Putamen (tissue), 1 donor: ENCODE measurements at places on chromosomes 12 and 14.

- peak; percentile 8 for DNase-seq
Observed at GRCh38 chr14:94601884-94602391, 10.3 kb upstream of the SERPINA3 start.

GRCh38 chr12:17334784-17335183 is 728.8 kb upstream of the LMO3 start:
- no peak for DNase-seq

- DNase-seq, result peak; percentile 85
Observed at GRCh38 chr12:50690925-50691324, 73.0 kb upstream of the ATF1 start.

DNA sequence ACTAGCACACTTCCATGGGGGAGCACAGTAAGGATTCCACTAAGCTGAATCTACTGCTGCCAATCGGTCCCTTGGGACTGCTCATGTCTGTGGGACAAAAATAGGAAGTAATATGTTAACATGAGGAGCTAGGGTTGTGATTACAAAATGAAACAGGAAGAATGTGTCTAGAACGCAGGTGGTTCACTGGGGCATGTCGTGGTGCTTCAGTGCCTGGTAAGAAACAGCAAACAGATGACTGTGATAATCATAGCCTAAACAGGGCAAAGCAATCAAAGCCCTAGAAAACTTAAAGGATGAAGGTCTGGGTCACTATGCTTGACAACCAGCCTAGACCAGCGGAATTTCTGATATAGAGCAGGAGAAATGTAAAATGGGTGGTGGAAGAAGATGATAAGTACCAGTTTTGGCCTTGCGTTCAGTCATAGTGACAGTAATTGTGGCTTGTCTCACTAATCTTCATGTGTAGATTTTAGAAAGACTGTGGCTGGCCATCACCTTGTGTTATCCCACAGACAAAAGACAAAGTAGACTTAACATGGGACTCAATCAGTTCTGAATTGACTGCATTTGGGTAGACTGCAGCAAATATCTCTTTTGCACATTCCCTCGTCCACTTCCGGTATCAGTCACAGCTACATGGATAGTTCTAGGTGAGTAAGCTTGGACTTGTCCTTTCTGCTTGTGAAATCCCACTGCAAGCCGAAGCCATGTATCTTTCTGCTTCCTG is 51.4 kb downstream of the WASHC3 start:
- no peak for DNase-seq

- DNase-seq, result no peak
Observed at GRCh38 chr14:93456356-93456755, 25.6 kb downstream of the UNC79 start.

GRCh38 chr14:58797010-58797429 is 159.3 kb downstream of the DACT1 start:
- DNase-seq, result no peak

DNA sequence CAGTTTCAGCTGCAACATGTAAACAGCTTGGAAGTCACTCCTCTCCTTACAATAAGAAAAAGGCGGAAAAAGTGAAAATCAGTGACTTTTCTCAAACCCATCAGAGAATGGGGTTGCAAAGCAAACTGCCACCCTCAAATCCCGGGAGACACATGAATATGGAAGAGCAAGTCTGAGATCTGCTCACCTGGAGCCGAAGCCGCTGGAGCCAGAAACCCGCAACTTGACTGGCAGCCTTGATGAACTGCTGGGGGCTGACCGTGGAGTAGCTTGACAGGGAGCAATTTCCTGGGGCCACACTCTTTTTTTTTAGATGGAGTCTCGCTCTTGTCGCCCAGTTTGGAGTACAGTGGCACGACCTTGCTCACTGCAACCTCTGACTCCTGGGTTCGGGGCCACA is 208.2 kb downstream of the KIF26A start:
- DNase-seq, result no peak

DNA sequence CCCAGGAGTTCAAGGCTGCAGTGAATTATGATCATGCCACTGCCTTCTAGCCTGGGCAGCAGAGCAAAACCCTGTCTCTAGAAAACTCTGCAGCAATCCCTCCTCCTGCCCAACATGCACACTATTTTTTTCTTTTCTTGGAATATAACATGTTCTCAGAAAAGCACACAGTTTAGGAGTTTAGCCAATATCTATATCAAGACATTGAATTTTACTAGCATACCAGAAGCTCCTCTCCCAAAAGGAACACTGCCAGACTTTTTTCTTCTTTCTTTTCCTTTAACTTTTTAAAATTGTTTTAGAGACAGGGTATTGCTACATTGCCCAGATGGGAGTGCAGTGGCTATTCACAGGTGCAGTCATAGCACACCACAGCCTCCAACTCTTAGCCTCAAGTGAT is 107.1 kb upstream of the AEBP2 start:
- DNase-seq, result no peak

GRCh38 chr14:101707068-101707842 is 54.3 kb upstream of the PPP2R5C start:
- DNase-seq, result peak; percentile 65

DNA sequence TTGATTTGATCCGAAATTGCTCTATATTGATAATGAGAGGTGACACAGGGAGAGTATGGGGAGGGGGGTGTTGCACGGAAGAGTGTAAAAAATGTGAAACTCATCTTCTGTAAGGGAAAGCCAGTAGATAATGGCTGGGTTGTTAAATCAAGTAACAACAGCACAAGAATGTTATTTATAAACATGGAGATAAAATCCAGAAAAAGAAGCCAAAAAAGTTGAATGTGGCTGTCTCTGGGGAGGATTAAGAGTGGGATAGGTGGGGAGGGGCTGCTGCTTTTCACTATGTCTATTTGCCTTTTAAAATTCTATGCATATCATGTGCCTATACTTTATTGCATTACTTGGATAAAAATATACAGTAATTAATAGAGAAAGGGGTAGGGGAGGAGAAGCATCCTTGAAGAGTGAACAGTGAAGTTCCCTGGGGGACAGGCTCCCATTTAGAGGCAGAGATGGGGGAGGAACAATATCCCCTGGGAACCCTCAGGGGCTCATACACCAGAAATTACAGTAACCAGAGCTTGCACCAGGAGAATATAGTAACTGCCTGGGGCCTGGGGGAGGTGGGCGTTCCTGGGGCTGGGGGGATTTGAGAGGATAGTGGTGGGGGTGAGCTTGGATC is 39.2 kb upstream of the ANKRD9 start:
- DNase-seq, result no peak

GRCh38 chr12:29752121-29752520 is 31.6 kb downstream of the TMTC1 start:
- no peak for DNase-seq

DNA sequence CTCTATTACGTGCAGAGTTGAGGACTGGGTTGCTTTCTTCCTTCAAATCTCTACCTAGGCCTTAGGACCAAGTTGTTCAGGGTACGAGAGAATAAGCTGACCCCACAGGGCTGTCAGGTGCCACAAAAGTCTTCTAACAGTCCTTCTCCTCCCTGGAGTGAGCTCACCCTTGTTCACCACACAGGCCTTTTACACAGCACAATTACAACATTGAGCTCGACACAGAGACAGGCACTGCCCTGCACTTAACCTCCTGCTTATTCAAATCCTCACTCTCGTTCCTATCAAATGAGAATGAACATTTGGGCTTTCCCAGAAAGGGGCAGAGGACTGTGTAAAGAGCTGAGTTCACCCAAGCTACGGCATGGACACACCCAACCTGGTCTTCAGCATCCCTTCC is 2.4 kb downstream of the GALNT6 start:
- peak; percentile 58 for DNase-seq

GRCh38 chr12:101969-102878 is 35.7 kb downstream of the IQSEC3 start:
- DNase-seq, result no peak

DNA sequence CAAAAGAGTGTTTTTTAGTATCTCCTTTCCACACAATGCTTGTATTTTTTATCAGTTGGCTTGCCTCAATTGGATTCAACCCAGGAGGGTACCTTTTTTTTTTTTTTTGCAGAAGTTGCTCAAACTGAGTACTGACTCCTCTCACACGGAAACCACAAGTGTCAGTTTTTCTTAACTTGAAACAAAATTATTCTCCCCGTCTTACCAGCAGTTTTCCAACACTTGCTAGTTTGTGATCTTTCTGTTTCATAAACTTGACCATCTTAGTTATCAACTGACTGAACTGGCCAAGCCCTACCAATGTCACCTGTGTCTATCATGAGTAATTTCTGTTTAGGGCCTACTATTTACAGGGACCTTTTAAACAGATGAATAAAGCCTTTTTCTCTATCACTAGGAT is 34.1 kb upstream of the ITPR2 start:
- no peak for DNase-seq

GRCh38 chr12:124171231-124171979 is 123.5 kb upstream of the RFLNA start:
- DNase-seq, result no peak

DNA sequence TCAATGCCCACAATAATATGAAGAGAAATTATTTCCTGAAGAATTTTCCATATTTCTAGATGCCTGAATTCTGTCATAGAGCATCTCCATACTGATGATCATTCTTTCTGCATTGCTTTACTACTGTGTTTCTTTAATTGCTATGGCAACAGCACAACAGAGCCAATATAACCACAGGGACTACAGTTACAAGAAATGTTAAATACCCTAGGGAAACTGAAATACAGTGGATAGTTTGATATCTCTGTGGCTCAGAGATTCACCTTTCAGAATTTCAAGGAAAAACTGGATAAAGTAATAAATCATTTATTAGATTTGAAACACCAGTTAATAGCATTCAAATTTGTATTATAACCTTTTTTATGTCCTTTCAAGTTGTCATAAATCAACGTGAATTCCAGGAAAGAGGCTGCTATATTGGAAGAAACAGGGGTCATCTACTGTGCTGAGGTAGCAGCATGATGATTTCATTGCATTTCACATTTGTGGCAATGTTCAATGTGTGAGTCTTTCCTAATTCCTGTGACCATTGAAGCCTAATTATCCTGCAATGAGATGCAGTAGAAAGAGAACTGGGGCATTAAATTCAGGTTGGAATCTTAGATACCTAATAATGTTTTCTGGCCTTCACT is 267.1 kb downstream of the LRFN5 start:
- DNase-seq, result no peak

- DNase-seq, result no peak
Observed at GRCh38 chr14:70981000-70981952, 74.0 kb downstream of the PCNX1 start.

DNA sequence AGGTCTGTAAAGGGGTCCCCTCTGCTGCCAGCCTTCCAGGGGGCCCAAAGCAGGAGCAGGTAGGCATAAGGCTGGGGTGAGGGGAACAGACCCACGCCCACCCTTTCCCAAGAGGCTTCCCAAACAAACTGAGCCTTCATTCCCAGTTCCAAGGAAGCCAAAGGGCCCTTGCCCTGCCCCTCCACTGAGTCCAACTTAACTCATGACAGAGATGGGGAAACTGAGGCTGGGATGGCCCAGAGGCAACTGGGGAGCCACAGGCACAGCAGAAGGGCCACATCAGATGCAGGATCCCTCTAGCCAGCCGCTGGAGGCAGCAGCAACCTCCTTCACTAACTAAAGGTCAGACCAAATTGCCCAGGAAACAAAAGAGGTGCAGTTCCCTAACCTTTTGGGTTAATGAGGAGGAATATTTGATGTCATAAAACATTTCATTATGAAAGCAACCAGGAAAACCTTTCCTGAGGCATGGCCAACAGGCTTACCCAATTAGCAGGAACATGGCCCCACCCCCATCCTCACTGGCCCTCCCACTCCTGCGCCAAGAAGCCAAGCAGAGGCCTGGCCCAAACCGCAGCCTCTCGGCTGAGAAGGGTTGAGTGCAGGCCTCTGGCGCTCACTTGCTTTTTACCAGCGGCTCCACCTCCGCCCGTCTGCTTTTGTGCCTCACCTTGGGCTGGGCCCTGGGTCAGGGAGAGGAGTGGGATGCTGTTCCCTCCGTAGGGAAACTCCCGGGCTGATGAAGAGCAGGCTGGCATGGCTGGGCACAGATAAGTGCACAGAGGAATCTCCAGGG is 293.5 kb upstream of the RTL1 start:
- DNase-seq, result no peak

- DNase-seq, result no peak
Observed at GRCh38 chr14:49940808-49941421, 48.0 kb downstream of the ARF6 start.

- no peak for DNase-seq
Observed at GRCh38 chr14:95183082-95183481, 25.8 kb upstream of the DICER1 start.

DNA sequence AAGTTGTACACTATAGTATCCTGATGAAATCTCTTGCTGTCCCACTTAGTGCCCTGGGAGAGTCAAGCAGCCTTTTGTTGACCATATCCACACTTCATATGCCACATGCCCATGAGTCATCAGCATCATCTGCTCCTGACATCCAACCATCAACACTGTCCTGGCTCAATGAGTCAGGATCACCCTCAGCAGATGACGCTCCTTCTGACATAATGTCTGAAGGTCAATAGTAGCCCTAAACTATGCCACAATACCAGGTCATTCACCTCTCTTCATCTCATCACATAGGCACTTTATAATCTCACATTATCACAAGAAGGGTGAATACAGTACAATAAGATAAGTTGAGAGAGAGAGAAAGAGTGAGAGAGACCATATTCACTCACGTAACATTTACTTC is 369.0 kb upstream of the FAR2 start:
- DNase-seq, result no peak

- no peak for DNase-seq
Observed at GRCh38 chr12:3924761-3925160, 51.6 kb upstream of the PARP11 start.

DNA sequence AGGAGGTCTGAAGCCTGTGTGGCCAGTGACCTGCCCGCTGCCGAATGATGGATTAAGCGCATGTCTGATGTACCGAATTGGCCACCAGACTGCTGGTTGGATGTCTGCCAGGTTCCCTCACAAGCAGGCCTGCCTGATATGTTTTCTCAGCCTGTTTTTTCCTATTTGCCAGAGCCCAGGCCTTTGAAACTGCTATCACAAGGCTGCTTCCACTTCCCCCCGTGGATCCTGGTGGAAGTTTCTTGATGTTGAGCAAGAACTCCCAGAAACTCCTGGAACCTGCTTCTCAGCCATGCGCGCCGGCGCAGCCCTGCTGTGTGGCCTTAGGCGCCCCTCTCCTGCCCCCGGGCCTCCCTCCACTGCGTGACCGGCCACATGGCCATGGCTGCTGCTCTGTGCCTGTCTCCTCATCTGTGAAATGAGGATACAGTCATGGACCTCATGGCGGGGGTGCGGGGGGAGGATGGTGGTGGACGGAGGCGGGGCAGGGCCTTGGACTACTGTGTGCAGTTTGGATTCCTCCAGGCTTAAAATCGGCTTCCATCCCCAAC is 56.6 kb downstream of the CALM1 start:
- DNase-seq, result peak; percentile 57

DNA sequence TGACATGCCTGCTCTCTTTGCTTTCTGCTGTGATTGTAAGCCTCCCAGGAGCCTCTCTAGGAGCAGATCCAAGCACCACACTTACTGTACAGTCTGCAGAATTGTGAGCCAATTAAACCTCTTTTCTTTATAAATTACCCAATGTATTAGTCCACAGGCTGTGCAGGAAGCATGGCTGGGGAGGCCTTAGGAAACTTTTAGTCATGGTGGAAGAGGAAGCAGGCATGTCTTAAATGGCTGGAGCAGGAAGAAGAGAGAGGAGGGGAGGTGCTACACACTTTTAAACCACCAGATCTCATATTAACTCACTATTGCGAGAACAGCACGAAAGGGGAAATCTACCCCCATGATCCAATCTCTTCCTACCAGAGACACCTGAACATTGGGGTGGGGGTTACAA is 108.9 kb downstream of the DERA start:
- no peak for DNase-seq
